ENCODE measurements at places on chromosomes 13 and 19.

DNA sequence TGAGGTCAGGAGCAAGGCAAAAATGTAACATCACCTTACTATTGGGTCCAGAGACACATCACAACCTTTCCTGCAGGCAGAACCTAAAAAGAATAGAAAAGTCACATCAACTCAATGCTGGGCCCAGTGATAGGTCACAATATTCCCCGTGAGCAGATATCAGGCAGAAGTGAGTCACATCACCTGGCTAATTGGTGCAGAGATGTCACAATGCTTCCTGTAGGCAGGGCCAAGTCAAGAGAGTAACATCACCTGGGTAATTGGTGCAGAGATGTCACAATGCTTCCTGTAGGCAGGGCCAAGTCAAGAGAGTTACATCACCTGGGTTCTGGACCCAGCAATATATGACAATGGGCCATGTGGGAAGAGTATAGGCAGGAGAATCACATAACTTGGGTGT is 63.4 kb downstream of the ZNF726 start:
- no peak for DNase-seq

GRCh38 chr19:33660410-33661124 is 38.8 kb downstream of the CHST8 start:
- no peak for DNase-seq

- no peak for DNase-seq
These were observed 316.6 kb downstream of the DNAJC15 start for GRCh38 chr13:43339805-43340550.

DNA sequence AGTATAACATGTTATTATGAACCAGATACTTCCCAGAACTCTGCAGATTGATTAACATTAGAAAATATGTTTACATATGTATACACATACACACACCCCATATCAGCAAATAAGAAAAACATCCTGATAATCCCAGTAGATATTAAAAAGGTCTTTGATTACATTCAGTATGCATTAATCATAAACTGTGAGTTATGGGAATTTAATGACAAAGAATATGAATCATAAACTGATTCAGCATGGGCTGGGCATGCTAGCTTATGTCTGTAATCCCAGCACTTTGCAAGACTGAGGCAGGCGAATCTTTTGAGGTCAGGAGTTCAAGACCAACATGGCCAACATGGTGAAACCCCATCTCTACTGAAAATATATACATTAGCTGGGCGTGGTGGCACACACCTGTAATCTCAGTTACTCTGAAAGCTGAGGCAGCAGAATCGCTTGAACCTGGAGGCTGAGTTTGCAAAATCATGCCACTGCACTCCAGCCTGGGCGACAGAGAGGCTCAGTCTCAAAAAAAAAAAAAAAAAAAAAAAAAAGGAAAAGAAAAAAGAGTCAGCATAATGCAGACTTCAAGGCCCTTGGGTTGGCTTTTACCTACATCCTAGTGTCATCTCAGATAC is 581.9 kb upstream of the PRR20A start:
- DNase-seq: no peak

GRCh38 chr13:39665763-39666162 is 10.3 kb downstream of the COG6 start:
- no peak for DNase-seq

DNA sequence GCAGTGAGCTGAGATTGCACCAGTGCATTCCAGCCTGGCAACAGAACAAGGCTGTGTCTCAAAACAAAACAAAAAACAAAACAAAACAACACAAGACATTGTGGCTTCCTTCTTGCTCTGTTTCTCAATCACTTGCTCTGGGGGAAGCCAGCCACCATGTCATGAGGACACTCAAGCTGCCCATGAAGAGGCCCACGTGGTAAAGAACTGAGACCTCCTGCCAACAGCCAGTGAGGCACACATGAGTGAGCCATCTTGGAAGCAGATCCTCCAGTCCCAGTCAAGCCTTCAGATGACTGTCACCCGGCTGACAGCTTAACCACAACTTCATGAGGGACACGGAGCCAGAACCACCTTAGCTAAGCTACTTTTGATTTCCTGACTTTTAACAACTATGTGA is 25.2 kb downstream of the CPT1C start:
- DNase-seq: no peak

DNA sequence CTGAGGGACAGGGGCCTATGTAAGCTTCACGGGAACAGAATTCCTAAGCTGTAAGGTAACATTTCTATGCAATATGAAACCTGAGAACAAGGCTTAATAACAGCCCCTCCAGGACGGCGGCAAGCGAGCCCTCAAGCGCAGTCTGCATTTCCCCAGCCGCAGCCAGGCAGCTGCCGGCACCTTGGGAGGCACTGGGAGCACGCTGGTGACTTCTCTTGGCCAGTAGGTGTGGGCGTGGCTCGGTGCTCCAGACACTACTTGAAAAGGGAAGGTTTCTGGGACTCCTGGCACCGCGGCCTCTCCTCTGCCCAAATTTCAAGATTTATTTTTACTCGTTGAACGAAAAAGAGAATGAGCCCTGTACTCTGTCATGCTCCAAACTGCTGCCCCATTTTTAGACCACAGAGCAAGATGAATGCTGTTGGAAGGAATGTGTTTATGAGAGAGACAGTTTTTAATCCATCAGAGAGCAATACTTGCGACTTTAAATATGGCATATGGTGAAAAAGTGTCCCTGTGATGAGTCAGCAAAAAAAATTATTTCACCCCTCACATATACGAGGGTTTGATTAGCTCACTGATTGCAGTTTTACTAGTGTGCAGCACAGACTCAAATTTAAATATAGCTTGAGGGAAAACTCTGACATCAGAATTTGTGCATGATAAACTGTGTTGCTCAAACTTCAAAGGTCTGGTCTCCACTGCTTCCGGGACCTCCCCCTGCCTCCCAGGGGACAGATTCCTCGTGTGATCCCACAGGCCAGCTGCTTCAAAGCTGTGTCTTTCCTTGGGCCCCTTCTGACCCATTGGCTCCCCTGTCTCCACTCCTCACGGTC is 81.2 kb downstream of the COL4A2 start:
- peak; percentile 37 for DNase-seq

DNA sequence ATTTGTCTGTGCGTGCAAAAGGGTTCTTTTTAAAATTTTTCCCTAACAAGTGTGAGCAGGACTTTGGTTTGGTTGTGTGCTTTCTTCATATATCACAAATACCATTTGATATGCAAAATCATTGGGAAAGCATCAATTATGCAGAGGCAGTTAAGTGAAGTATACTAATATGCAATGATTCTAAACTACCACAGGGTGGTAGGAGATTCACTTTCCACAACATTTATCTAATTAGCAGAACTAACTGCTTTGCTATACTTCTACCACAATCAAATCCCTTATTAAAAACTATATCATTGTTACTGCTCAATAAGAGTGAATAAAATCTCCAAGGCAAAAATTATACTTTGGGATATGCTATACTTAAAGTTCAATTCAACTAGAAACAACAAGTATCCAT is 2738.9 kb upstream of the PCDH20 start:
- DNase-seq: no peak

DNA sequence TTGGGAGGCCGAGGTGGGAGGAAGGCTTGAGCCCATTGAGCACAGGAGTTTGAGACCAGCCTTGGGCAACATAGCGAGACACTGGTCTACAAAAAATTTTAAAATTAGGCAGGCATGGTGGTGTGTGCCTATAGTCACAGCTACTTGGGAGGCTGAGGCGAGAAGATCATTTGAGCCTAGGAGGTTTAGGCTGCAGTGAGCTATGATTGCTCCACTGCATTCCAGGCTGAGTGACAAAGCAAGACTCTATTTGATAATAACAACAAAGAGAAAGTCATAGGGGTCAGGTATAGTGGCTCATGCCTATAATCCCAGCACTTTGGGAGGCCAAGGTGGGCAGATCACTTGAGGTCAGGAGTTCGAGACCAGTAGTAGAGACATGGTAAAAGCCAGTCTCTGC is 4.6 kb upstream of the SLC44A2 start:
- DNase-seq: no peak

DNA sequence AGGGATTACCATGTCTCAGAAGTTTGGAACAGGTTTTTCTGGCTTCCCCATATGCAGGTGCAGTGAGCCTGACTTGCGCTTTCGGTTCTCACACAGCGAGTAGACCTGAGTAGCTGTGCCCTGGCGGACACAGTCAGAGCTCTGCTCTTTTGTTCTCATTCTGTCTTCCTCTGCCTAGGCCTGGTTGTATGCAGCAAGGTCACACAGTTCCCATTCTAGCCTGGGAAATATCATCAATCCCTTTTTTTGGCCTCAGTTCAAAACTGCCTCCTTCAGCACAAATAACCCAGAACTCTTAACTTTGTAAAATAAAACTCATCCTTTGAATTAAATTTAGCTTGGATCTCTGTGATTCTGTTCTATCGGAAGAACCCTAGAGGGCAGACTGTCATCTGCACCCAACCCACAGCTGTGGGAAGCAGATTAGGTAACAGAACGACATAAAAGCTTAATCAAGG is 10.2 kb downstream of the OXGR1 start:
- DNase-seq: peak; percentile 46

GRCh38 chr13:81846771-81847170 is 1505.8 kb upstream of the SPRY2 start:
- no peak for DNase-seq

GRCh38 chr13:114104655-114105520 is 27.5 kb downstream of the RASA3 start:
- DNase-seq: no peak

DNA sequence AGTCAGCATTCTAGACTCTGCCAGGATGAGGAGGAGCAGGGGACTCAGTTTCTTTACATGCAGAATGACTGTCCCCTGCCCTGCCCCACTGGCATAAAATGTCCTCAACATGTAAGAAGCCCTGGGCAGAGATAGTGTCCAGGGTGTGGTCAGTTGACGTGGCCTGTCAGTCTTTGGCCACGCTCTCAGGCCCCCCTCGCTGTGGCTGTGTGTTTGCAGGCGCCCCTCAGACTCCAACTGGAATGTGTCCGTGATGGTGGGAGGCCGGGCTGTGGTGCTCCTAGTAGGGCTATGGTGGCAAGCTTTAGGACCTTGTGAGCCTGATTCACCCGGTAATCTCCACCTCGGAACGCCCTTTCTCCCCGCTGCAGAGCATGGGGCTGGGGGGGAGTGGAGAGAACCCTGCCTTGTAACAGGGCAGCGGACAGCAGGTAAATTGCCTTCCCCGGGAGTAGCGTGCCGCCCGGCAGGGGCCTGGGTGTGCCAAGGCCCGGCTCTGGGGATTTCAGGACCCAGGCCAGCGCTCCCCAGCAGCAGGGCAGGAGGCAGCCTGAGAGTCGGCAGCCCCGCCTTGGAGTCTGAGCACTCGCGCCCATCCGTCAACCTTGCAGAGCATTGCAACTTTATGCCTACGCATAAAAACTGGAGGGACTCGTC is 62.3 kb downstream of the CHST8 start:
- peak; percentile 43 for DNase-seq

DNA sequence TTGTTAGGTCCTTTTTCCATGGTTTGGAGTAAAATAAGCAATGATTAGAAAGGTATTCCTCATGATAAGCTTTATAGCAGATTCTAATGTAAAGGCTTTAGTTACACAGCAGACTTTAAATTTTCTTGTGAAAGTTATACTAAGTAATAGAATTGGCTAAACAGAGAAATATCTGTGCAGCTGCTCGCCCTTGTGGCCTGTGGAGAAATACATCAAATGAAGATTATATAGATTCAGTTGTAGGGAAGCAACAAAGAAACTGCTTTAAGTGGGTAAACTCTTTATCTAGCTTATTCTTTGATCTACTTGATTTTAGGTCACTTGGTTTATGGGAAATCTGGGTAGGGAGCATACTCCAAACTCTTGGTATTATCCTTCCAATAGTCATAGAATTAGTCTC is 1269.7 kb upstream of the SPRY2 start:
- DNase-seq: no peak

- peak; percentile 51 for DNase-seq
These were observed 2.0 kb downstream of the ZBTB7A start for GRCh38 chr19:4064496-4065260.

DNA sequence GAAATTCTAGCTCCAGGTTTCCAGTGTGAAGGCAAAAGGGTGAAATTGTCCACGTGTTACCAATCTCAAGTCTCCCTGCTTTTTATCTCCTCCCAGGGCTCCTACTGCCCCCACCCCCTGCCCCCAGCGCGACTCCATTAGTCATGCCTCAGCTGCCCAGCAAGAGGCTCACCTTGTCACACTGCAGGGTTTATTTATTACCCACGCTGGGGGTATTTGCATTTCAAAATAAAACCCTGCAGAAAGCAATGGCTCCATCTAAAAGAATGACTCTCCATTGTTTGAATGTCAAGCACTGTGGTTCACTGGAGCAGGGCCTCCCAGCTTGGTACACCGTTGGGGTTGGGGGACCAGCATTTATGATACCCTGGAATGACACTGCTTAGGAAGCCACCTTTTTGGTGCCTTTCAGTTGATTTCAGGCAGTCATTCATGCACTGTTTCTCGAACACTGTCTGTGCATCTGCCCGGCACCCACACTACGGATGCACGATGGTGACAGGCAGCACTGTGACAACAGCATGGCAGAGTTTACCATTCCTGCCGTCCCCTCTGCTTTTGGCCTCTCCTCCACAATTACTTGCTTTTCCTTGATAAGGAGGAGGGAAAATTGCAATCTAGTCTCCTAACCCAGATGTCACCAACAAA is 9.9 kb upstream of the POP4 start:
- DNase-seq: no peak

DNA sequence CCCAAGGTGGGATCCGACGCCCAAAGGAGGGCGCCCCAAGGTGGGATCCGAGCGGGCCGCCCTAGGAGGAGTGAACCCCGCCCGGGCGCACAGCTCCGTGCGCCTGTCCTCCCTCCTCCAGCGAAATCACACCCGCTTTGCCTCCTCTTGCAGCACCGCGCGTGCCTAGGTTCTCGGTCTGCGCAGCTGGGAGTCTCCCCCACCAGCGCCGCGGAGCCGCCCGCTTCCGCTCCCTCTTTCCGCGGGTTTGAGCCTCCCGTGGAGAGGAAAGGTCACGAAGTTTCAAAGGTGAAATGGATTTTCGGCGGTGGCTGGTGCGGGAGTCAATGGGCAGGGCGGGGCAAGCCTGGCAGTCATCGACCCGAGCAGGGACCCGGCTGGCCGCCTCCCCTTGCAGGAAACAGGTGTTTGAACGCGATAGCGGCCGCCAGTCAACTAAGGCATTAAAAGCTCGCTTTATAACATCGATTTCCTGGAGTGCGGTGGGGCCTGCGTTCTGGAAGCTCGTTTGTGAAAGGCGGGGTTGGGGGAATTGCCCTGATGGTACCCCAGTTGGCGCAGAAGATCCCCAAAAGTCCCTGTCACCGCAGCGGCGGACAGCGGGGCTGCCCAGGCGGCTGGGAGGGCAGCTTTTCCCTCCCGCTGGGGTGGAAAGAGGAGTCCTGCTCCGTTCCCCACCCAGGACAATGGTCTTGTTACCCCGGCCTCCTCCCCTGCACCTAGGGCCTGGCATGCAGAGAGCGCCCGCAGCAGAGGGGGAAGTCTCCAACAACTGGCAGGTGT is 9.0 kb upstream of the SOX1 start:
- no peak for DNase-seq

GRCh38 chr13:113739527-113740285 is 19.3 kb upstream of the TMEM255B start:
- no peak for DNase-seq

DNA sequence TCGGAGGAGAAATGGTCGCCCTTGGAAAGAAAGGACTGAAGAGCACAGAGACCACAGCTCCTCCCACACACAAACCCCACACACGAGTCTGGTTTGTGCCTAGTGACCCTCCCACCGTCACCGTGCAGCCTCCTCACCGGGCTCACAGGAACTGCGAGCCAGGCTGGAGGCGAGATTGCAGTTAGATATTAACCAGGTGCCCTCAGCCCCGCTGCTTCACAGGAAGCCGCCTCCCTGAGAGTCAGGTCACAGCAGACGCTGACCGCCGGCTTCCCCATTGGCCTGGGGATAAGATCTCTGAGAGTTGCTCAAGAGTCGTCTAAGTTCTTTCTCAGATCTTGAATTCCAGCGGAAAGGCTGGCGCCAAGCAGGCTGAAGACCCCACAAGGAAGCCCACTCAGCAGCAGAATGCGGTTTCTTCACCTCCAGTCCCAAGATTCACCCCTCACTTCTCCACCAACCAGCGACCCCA is 870 bp downstream of the ZNF44 start:
- DNase-seq: peak; percentile 87

All from mucosa of gallbladder (tissue), 1 donor.